NCI-H226 (cell line): ENCODE measurements at places on chromosomes 11 and 22.
A peak's percentile ranks its signal among the peaks of the same experiment; 100 is the strongest.

DNA sequence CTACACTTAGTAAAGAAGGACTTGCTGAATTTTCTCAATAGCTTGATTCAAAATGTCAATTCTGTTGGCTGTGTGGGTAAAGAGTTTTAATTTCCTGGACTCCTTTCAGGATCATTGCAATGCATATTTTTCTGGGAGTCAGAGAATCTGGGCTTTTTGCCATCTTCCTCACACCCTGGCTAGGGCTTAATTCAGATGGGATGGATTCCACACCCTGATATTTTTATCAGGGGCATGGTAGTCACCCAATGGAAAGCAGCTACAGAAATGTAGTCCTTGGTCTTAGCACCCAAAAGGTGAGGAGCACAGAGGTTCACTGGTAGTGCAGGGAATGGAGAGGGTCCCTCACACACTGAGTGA, 79.3 kb downstream of the SGSM3 start:
- peak; percentile 60 for DNase-seq

GRCh38 chr11:113378692-113379091, 8.9 kb upstream of the ANKK1 start:
- no peak for DNase-seq

DNA sequence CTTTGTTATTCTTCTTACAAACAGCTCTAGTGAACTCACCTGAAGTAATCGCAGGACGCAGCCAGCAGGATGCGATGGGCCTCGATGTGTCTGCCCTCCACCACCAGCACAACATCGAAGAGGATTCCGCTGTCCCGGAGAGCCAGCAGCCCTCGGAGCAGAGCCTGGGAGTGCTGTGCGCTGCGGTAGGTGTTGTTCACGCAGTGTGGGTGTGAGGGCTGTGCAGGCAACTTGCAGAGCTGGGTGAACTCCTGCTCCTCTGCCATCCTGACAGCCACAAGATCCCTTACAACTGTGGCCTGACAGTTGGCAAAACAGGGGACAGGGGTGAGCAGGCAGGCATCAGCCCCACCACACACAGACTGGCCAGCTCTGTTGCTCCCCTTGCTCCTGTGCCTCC, 6.6 kb downstream of the KLHL22 start:
- no peak for DNase-seq

DNA sequence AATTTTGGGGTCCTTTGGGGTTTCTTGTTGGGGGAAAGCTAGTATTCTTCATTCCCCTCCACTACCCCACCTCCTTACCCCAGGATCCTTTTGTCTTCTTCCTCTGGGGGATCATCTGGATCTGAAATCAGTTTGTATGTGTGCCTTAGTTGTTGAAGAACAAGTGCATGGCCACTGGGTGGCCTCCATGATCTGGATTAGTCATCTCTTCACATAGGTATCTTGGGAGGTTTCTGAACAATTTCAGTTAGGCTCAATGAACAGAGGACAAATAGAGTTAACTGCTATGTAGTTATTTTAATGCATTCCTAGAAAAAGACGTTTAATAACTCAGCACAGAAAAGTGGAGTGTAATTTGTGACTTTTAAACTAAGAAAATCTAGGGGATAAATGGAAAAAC, 7.1 kb upstream of the VWA5A start:
- DNase-seq: no peak

DNA sequence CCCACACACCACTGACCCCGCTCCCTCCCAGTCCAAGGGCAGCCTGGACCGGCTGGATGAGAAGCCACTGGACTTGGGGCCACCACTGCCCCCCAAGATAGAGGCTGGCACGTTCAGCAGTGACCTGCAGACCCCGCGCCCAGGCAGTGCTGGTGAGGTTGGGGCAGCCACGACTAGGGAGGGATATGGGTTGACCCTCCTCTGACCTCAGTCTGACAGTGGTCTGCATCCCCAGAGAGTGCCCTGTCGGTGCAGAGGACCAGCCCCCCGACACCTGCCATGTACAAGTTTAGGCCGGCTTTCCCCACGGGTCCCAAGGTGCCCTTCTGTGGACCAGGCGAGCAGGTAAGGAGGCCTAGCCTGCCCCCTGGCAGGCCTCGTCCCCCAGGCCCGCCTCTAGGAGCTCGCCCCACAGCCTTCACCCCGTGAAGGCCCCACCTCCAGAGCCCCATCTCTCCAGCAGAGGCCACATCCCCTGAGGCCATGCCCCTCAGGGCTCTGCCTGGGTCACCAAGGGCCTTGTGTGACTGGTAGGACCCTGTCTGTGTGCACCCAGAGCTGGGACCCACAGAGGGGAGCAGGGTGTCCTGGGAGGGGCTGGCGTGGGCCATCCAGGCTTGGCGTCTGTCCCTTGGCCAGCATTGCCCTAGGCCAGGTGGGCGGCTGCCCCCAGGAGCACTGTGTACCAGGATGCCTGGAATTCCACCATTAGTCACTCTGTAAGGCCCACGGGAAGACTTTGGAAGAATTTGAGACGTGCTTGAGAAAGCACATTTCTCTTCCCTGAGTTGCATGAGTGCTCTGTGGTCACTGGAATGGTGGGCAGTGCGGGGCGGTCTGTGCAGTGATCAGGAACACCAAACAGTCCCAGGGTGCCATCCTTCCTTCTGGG, 9.4 kb downstream of the CCDC188 start:
- peak; percentile 56 for DNase-seq

- no peak for DNase-seq
Observed at GRCh38 chr11:18721561-18722292, 4.3 kb downstream of the IGSF22 start.

- no peak for DNase-seq
Observed at GRCh38 chr11:96179905-96180304, 163.1 kb downstream of the MAML2 start.

DNA sequence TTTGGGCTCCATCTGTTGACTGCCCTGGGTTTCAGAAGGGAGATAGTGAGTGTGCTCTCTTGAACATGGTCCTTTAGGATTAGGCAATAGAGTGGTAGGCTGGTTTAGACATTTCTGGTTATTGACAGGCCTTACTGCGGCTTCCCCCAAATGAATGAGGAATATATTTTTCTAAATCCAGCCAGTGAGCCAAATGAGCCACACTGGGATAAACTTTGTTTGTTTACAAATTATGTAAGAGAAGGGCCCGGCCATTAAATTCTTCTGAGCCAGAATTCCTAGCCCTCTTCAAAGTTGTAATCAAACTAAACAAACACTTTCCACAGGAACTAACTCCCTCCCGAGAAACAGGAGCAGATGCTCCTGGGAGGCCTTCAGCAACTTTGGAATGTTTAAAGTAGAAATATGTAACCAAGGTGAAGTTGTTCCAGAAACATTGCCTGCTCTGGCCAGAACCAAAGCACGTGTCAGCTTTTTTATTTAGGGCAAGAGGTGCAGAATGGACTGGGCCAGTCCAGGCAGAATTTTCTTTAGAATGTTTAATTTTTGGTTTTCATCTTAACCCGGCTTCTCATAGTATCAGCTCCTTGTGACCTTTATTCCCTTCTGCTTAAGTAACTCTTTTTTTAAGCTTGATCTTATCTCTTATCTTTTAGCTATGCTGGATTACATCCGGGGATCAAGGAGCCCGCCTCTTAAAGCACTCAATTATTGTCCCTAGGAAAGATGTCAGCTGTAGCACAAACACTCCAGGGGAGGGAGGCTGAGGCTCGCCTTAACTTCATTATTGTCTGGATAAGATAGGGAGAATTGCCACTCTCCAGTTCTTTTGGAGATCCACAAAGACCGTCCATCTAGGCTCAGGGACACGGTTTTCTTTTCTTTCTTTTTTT, 28.7 kb downstream of the ZNRF3 start:
- DNase-seq: peak; percentile 26

GRCh38 chr11:129709801-129710398, 105.7 kb upstream of the TMEM45B start:
- DNase-seq: no peak

DNA sequence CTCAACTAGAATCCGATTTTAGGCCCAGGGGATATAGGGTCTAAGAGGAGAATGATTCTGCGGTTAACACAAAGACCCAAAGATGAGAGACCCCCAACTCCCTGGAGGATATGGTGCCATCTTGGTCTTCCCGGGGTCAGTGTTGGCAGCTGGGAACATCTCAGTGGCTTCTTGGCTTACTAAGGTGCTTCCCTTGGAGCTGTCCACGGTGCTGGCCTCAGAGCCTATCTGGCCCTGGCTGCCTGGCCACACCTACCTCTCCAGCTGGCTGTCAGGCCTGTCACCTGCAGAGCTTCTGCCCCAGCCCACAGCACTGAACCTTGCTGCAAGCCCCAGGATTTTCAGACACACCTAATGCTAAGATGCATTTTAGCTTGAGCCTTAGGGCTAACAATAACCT, 70.7 kb upstream of the THY1 start:
- DNase-seq: peak; percentile 18

DNA sequence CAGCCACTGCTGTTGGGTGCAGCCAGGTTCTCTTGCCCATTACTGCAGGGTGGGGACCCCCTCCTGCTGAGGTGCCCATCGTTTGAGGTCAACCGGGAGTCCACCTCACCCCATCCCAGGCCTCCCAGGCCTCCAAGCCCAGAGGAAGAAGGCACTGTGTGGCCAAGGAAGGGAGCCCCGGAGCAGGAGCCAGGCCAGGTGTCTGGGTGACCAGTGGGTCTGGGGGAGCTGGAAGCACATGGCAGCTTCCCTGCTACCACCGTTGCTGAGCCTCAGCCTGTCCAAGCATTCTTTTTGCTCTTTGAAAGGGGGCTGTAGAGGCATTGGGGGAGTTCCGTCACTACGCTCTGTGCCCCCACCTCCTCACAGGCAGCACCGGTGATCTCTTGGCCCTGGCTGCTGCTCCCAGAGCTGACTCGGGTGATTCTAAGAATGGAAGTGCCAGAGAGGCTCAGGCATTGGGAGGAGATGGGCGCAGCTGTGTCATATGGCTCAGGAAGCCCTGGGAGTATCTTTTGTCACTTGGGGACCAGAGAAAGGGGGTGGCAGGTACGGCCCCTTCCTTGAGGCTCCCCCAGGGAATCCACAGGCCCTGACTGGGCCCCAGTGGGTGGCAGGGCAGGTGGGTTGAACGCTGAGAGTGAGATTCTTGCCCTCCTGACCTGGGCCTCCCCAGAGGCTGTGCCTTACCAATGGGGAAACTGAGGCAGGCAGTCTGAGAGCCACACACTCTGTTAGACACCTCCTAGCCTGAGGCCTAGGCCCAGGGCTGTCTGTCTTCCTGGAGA, 1.9 kb downstream of the SEPTIN5 start:
- no peak for DNase-seq

GRCh38 chr11:72294616-72295395, 50.8 kb upstream of the PHOX2A start:
- no peak for DNase-seq

DNA sequence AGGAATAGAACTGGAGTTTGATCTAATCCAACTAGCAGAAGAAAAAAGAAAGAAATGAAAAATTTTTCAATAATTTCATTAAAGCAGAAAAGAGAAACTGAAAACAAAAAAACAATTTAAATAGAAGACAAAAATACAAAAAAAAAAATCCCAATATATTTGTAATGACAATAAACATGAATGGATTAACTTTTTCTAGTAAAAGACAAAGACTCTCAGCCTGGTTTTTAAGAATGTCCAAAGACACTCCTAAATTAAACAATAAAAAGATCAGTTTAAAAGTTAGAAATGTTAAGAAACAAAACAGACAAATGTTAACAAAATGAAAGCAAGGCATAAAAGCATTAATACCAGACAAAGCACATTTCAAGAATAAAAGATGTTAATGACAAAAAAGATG, 50.3 kb upstream of the ME3 start:
- peak; percentile 0 for DNase-seq

- DNase-seq: no peak
Observed at GRCh38 chr22:49983148-49984042, 22.8 kb downstream of the PIM3 start.

DNA sequence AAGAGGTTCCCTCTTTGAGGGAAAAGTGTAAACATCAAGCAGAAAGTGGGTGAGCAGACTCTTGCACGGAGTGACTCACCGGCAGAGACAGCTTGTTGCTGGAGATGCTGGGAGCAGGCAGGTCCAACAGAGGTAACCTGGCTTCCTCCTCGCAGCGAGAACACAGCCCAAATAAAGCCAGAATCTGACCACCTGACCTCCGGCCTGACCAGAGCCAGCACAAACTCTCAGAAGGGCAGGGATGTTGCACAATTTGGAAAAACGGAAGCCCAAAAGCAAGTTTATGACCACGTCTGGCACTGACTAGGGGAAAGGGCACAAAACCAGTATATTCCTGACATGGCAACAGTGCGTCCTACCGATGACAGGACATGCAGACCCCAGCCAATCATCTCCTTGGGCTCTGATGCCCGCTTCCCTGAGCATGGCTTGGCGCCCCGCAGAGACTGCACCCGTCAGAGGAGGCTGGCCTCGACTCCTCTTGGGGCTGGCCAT, 5.4 kb downstream of the SMCO4 start:
- no peak for DNase-seq

GRCh38 chr11:45045683-45046471, 95.2 kb upstream of the TP53I11 start:
- peak; percentile 46 for DNase-seq
